GF-D8 (cell line): ENCODE measurements at places on chromosomes 3 and 15.
A peak's percentile ranks its signal among the peaks of the same experiment; 100 is the strongest.

DNA sequence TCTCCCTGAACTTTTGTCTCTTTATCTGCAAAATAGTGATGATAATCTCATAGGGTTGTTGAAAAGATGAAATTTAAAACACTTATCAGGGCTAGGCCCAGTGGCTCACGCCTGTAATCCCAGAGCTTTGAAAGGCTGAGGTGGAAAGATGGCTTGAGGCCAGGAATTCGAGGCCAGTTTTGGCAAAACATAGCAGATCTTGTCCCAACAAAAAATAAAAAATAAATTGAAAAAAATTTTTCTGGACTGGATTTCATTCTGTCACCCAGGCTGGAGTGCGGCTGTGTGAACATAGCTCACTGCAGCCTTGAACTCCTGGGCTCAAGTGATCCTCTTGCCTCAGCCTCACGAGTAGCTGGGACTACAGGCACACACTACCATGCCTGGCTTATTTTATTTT, 29.6 kb downstream of the LMLN start:
- DNase-seq: no peak

GRCh38 chr15:38220606-38221273, 31.9 kb upstream of the SPRED1 start:
- no peak for DNase-seq

DNA sequence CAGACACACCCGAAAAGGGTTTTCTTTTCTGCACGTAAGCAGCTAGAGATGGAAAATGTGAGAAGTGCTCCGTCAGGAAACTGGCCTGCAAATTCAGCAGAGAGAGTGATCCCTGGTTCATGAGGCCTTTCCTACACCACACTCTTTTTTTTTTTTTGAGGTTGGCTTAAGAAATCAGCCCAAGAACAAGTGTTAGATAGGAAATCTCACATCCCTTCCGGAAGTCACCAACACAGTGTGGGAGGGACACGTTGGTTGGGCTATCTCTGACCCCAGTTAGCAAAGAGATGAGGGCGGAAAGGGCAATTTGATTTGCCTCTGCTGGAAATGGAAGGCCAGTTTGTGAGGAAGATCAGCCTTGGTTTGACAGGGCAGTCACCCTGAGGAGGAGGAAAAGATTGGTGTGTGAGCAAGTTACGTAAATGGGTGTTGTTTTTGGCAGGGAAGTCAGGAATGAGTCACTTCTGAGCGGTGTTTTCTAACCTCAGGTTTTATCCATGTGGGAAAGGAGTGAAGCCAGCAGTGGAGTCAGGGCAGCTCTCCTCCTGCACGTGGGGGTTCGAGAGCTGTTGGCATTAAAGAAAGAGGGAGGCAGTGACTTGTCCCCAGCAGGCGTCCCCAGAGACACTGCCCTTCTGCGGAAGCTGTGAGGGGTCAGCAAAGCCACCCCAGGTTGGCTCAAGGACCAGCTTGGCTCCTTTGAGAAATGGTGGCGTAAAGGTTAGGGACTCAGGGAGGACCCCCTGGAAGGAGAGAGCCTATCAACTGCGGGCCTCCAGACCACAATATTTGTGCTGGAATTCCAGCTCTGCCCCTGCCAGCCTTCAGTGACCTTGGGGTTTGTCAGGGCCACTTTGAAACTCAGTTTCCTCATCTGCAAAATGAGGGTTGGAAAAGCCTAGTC, 237.6 kb upstream of the BHLHE40 start:
- DNase-seq: peak; percentile 98

DNA sequence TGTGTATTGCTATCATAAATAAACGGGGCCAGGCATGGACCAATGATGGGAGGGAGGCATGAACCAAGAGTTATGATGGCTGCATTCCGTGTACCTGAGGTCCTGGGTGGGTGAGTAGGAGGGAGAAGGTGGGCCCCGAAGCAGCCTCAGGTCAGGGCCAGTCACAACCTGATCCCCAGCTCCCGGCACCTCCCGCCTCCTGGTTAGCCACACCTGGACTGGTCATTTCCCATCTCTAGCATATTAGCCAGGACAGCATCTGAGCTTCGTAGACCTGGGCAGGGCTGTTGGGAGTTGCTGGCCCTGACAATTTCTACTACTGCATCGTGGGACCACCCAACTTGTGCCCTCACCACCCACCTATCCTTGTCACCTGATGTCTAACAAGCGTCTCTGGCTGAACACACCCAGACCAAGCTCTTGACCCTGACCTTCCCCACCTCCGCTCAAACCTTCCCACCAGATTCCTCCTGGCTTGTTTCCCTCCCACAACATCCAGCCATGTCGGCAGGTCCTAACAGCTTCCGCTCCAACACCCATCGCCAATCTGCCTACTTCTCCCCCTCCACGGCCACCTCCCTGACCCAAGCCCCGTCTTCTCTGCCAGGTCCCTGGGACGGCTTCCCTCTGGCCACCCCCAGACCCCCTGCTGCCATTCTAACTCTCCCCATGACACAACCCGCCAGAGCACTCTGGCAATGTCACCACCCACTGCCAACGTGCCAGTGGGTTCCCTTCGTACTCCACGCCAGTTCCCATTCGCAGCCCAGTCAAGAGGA, 133.8 kb upstream of the IQSEC1 start:
- no peak for DNase-seq

- no peak for DNase-seq
Observed at GRCh38 chr3:134473868-134474546, 11.8 kb downstream of the ANAPC13 start.

- DNase-seq: no peak
Observed at GRCh38 chr15:51229907-51230330, 108.5 kb downstream of the CYP19A1 start.

- DNase-seq: no peak
Observed at GRCh38 chr3:111904376-111905241, 45.5 kb downstream of the PHLDB2 start.

- DNase-seq: no peak
Observed at GRCh38 chr3:181901626-181902025, 189.9 kb downstream of the SOX2 start.

GRCh38 chr3:142990721-142991120, 10.6 kb upstream of the U2SURP start:
- DNase-seq: no peak

DNA sequence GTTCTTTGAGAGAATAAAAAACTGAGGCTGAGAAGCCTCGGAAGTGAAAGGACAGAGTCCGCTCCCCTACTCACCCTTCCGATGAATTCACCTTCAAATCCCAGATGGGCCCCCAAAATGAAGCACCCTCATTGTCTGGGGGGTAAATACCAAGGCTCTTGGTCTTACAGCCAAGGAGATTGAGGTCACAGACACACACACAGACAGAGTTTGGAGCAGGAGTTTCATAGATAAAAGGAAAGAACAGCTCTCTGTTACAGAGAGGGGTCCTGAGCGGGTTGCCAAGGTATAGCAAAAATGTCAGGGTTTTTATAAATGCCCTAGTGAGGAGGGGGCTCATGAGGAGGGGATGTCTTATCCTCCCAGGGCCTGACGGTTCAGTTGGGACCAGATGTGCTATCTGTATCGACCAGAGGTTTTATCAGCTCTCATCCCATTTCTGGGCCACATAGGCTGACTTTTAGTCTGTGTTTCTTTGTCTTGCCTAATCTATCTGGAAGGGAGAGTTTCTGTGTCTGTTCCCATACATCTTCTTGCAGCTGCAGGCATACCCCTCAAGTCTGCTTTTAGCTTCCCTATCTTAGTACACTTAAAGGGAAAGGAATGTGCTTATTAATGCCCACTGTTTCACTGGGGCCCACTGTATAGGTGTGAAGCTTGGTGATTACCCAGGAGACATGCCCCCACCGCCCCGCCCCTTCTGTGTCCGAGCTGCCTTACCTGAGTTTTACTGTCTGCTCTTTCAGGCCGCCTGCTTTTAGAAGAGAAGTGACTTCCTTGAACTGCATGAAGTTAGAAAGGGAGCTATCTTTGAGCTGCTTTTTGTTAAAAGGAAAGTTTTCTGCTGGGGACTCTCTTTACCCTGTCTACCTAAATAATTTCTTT, 66.8 kb upstream of the ATP11B start:
- DNase-seq: no peak

DNA sequence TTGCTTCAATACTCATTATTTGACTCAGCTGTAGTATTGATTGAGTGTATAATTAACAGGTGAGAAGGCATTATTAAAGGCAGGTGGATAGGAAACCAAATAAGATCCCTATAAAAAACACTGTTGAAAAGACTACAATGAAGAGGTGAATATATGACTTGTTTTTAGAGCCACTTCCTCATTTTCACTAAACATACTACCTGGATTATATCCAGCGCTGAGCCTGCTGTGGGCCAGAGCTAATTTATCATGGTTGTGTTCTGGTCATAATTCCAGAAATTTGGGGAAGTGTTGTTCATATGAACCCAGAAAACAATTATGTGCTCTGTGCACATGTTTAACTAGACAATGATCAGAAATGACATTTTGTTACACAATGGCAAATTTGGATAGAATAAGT, 235.3 kb upstream of the MME start:
- no peak for DNase-seq

- no peak for DNase-seq
Observed at GRCh38 chr15:52246686-52247431, 48.7 kb downstream of the MYO5C start.

- no peak for DNase-seq
Observed at GRCh38 chr3:128060473-128061381, 8.5 kb downstream of the SEC61A1 start.

- DNase-seq: no peak
Observed at GRCh38 chr3:145134738-145135137, 1026.2 kb downstream of the PLOD2 start.
